Effector CD4-positive, alpha-beta T cell (primary cell): ENCODE measurements at places on chromosomes 7 and 10.

DNA sequence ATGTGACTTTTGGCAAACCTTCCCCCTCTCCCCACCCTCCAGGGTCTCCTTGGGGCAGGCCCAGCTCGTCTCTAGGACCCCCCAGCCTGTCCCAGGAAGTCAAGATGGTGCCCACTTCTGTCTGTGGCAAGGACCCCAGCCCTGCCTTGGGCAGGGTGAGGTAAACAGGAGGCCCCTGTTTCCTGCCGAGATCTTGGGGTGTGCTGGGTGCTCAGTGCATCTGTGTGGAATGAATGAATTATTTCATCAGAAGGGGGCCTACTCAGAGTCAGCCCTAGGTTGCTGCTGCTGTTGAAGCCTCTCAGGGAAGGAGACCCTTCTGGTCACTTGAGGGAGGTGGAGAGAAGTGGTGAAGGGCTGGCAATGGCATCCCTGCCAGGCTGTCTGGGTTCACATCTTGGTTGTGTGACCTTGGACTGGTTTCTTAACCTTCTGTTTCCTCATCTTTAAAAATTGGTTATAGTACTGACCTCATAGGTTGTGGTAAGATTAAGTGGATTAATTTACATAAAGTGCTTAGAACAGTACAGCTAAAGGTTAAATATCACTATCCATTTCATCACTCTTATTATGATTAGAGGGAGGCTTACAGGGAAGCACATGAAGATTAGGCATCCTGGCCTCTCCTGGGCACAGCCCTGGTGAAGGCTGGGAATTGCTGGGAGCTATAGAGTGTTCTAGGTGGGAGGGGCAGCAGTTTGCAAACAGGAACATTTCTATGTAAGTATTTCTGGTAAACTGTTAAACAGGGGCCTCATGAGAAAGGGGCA lies 67.7 kb downstream of the ZMIZ1 start:
- no peak for DNase-seq

- no peak for DNase-seq
Measured at GRCh38 chr10:36736311-36736710, 389.1 kb upstream of the ANKRD30A start.

DNA sequence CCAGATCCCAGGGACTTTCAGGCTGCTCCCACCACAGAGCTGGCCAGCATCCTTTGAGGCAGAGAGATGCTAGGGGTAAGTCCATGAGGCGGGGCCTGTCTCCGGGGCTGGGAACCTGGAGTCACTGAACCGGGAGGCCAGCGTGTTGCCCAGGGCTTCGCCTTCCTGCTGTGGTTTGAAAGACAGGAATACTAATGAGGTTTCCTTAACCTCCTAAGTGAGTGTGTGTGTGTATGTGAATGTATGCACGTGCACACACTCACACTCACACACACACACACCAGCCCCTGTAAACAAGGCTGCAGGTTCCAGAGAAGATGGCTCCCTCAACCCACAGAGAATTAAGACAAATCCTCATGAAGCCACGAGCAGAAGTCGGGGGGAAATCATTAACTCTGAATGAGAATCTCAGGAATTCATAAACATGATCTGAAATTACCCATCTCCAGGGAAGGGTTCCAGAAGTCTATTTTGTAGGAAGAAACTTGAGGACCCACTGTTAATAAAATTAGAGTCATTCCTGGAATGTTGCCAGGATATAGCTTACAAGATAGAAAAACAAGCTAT lies 20.3 kb upstream of the PFKP start:
- no peak for DNase-seq

DNA sequence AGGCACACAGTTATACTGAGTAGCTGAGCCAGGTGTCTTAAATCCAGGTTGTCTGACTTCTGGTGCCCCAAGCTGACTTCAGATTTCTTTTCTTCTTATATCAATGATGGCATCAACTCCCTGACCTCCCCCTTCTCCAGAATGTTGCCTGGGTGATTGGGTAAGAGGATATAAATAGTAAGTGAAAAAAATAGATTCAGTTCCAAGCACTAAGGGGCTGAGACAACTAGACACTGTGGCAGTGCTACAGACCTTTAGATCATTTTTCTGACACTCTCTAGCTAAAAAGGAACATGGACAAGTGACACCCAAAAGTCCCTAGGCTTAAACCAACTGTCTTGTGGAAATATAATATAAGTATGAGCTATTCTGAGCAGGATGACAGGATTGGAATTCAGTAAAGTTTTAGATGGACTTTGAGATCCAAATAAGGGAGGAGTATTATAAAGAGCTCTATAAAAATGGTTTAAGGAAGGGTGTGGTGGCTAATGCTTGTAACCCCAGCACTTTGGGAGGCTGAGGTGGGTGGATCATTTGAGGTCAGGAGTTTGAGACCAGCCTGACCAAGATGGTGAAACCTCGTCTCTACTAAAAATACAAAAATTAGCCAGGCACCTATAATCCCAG lies 589.1 kb upstream of the GALNT17 start:
- DNase-seq = no peak

GRCh38 chr10:33947544-33947943 lies 613.1 kb upstream of the NRP1 start:
- DNase-seq = no peak

GRCh38 chr7:29877196-29877595 lies 70.9 kb downstream of the WIPF3 start:
- no peak for DNase-seq

- no peak for DNase-seq
Measured at GRCh38 chr10:116785282-116785681, 42.9 kb upstream of the HSPA12A start.
